ENCODE measurements at places on chromosomes 1 and 21.

DNA sequence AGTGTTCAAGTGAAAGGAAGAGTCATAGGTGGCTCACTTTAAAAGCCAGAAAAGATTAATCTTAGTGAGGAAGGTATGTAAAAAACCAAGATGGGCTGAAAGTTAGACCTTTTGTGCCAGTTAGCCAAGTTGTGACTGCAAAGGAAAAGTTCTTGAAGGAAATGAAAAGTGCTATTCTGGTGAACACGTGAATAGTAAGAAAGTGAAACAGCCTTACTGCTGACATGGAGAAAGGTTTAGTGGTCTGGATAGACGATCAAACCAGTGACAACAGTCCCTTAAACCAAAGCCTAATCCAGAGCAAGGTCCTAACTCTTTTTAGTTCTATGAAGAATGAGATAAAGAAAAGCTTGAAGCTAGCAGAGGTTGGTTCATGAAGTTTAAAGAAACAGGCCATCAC lies 106.4 kb downstream of the CTH start:
- no peak for DNase-seq

DNA sequence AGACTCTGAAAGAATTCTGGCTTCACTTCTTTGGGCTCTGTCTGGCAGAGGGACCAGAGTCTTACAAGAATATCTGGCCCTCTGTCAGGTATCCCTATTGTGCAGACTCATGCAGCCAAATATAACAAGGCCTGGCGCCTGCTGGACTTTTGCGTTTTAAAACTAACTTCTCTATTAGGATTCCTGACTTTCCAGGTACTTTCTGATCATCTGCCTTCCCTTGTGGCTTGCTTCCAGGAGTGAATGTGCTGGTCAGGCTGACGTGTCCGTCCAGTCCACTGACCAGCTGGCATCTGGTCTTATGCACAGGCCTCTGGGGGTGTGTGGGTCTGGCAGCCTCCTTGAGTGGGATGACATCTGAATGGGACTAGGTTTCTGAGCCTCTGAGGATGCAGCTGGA lies 8.6 kb upstream of the RAB29 start:
- no peak for DNase-seq

GRCh38 chr21:46116189-46116775 lies 18.4 kb downstream of the COL6A2 start:
- DNase-seq, result no peak

DNA sequence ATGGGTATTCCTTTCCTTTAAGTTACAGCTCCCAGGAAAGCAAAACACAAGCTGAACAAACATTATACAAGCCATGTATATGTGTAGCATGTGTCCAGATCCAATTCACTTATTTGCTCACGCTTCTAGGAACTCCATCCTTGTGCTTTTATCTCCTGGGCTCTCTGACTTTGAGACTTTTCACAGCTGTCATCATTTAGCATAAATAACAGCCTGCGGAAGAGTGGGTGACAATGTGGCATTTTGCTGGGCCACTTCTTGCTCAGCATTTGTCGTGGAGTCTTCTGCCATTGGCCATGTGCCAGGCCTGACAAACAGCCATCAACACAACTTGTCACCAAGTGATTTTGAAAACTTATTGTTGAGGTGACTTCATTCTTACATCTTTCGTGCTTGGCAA lies 164.3 kb downstream of the KIF26B start:
- DNase-seq, result no peak

DNA sequence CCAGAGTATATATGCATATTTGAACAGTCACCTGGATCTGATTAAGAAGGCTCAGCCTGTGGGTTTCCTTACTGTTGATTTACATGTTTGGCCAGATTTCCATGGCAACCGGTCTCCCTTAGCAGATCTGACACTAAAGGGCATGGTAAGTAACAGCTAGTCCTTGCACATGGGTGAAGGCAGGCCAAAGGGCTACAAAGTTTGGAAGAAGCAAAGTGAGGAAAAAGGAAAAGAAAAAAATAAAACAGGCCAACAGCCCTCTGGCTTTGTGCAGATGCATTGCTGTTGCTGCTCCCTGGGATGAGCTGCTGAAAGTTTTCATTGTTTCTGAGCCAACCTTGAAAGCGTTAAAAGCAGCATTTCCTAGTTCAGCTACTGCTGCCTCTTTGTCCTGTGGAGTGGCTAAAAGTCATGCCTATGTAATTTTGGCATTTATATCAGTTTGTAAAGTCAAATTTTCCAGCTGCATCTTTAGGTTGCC lies 176.5 kb upstream of the HOOK1 start:
- no peak for DNase-seq

DNA sequence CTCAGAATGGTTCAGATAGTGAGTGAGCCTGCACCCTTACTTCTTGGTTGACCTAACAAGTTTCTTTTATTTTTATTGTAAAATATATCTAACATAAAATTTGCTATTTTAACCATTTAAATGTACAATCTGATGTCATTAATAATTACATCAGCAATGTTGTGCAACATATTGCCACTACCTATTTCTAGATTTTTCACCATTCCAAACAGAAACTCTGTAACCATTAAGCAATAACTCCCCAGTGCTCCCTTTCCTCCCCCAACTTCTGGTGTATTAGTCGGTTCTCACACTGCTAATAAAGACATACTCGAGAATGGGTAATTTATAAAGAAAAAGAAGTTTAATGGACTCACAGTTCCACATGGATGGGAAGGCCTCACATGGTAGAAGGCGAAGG lies 76.2 kb upstream of the TENT5C start:
- DNase-seq, result no peak

GRCh38 chr1:245411245-245412036 lies 256.7 kb downstream of the KIF26B start:
- DNase-seq, result no peak

- no peak for DNase-seq
These were observed 428.7 kb upstream of the LRRC7 start for GRCh38 chr1:69139007-69139406.

DNA sequence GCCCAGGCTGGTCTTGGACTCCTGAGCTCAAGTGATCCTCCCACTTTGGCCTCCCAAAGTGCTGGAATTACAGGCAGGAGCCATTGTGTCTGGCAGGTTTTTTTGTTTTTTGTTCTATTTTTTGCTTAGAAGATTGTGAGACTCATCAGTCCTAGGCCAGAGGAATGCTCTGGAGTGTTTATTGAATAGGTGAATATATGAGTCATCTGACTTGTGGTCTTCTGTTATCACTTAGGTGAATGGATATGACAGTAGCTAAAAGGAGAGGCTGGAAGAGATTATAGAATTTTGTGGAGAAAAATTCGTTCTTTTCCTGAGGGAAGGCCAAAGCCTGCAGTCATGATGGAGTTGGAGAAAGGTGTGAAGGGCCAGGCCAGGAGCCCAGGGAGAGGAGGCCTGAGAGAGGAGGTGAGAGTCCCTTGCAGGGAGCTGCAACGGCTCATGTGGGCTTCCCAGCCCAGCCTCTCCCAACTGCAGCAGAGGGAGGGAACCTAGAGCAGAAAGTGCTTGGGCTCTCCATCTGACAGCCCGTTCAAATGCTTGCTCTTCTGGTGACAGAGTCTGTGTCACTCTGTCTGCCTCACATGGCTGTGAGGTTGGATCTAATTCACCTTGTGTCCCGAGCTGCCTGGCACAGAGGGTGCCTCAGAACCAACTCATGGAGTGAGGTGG lies 31.6 kb upstream of the ACOT11 start:
- no peak for DNase-seq

GRCh38 chr1:207228987-207229386 lies 92.5 kb upstream of the CD55 start:
- no peak for DNase-seq
